ENCODE measurements at places on chromosomes 2 and 18. TPM values are rescaled to one million over a fixed set of nuclear protein-coding genes. Genes with fewer than 3 reads are reported as not detected.

GRCh38 chr2:10009811-10010781 lies 33.3 kb upstream of the KLF11 start:
- H3K27ac ChIP-seq: peak overlapping the region; percentile 71
- H3K27me3 ChIP-seq: no peaks in the 10 kb centered on the region
- no peaks in the 10 kb centered on the region for H3K36me3 ChIP-seq
- no peaks in the 10 kb centered on the region for H3K4me1 ChIP-seq
- no peak for DNase-seq

GRCh38 chr2:46319711-46320110 lies 22.5 kb downstream of the EPAS1 start:
- no peak overlapping the region for H3K4me3 ChIP-seq
- H3K4me1 ChIP-seq: no peaks in the 10 kb centered on the region
- no peak for DNase-seq
- H3K36me3 ChIP-seq: no peaks in the 10 kb centered on the region

DNMT3A gene
- total RNA-seq: 31.4 TPM

CCDC102B gene
- 6.8 TPM for total RNA-seq
